ENCODE measurements at places on chromosomes 2 and 18. TPM values are rescaled to one million over a fixed set of nuclear protein-coding genes. Genes with fewer than 3 reads are reported as not detected.

Gene ANKRD12
- total RNA-seq, result 4.9 TPM

Gene RAX
- total RNA-seq, result not detected

Gene ACVR1
- 23.4 TPM for total RNA-seq

Gene GALNT13
- total RNA-seq, result 8.5 TPM

Gene ERFE
- total RNA-seq, result 9.1 TPM

Gene PDE1A
- 0.11 TPM for total RNA-seq

Gene C2orf78
- total RNA-seq, result not detected

Gene CDCA7
- total RNA-seq, result 48.6 TPM

Gene C2orf81
- total RNA-seq, result 3.0 TPM

Gene GATA6
- 1.8 TPM for total RNA-seq

Gene LRATD1
- not detected for total RNA-seq

Gene CYS1
- total RNA-seq, result 1.1 TPM

Gene TWIST2
- total RNA-seq, result 17.4 TPM

Gene ALMS1
- 10.1 TPM for total RNA-seq

Gene MOGAT1
- not detected for total RNA-seq

Gene SGPP2
- total RNA-seq, result 0.42 TPM

Gene TM4SF20
- 8.8 TPM for total RNA-seq

Gene ABCB11
- not detected for total RNA-seq

Gene SPIRE1
- total RNA-seq, result 16.7 TPM

Gene LTBP1
- 29.6 TPM for total RNA-seq

Gene PHOSPHO2
- 3.0 TPM for total RNA-seq

Gene MEX3C
- total RNA-seq, result 19.7 TPM

Gene ALLC
- not detected for total RNA-seq

Gene FIGLA
- not detected for total RNA-seq

Gene TMEFF2
- 0.34 TPM for total RNA-seq

Gene CLEC4F
- total RNA-seq, result not detected

Gene FBXO11
- 49.0 TPM for total RNA-seq

Gene SATB2
- 2.9 TPM for total RNA-seq

Gene CGREF1
- 7.8 TPM for total RNA-seq

Gene GCKR
- total RNA-seq, result 0.36 TPM

Gene CFAP53
- 0.30 TPM for total RNA-seq

Gene CHRND
- not detected for total RNA-seq

Gene POU3F3
- not detected for total RNA-seq

Gene CERKL
- 0.15 TPM for total RNA-seq

Gene C18orf54
- 3.2 TPM for total RNA-seq

Gene LRRC30
- not detected for total RNA-seq

Gene AUP1
- total RNA-seq, result 232 TPM

Gene SP5
- 0.06 TPM for total RNA-seq

Gene WDR54
- total RNA-seq, result 86.7 TPM

Gene ANKRD62
- not detected for total RNA-seq

Gene MARCO
- 0.08 TPM for total RNA-seq

Gene ANKRD30B
- total RNA-seq, result not detected
